Right renal cortex interstitium (tissue), 3 donors: ENCODE measurements at places on chromosomes 11 and 22. TPM values are rescaled to one million over a fixed set of nuclear protein-coding genes. Genes with fewer than 3 reads are reported as not detected.

GRCh38 chr11:78691215-78691614 is 116.6 kb upstream of the NARS2 start:
- no peak for DNase-seq

The PHLDB1 gene
- 106 TPM for polyA plus RNA-seq

DNA sequence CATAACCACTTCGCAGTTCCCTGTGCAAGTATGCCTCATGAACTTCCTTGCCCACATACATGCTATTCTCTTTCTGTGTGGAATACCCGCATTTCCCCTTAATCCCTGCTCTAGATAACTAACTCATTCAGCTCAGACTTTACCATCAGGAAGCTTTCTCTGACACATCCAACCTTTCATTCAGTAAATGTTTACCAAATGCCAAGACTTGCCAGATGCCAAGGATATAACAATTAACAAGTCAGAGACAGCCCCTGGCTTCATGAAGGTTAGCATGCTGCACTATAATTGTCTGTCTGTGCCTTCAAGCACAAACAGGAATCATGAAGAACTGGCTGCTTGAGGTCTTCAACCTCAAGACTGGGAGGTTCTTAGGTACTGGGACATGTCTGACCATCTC is 71.2 kb upstream of the GDPD4 start:
- no peak for DNase-seq

DNA sequence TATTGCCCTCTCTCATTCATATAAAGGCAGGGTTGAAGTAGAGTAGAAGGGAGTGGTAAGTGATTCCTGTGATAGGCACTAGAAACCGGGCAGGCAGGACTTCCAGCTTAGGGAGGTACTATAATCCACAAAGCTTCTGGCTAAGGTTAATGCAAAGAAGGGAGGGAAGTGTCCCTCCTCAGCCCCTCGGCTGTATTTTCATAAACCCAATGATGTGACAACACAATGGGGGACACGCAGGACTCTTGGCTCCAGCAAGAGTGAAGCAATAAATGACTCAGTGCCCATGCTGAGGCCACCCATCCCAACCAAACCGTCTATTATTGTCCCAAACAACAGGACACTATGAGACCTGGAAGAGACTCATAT is 90.7 kb downstream of the ETS1 start:
- no peak for DNase-seq

The MMP27 gene
- polyA plus RNA-seq: not detected

DNA sequence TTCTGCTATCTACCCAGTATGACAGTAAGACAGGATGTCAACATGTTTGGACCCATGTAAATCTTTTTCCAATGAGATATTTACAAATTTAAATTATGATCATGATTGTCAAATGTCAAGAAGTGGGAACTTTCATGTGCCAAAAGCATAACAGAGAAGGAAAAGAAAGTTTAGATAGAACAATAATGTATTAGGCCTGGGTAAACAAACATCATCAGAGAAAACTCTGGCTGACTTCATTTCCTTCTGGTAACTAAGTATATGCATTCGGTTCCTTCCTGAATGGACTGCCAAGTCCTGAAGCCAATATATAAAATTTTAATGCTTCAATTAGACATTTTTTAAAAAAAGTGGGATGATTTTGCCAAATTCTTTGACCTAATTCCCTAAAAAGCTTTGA is 16.5 kb downstream of the RNF141 start:
- no peak for DNase-seq
